ENCODE measurements at places on chromosomes 7 and 10.

DNA sequence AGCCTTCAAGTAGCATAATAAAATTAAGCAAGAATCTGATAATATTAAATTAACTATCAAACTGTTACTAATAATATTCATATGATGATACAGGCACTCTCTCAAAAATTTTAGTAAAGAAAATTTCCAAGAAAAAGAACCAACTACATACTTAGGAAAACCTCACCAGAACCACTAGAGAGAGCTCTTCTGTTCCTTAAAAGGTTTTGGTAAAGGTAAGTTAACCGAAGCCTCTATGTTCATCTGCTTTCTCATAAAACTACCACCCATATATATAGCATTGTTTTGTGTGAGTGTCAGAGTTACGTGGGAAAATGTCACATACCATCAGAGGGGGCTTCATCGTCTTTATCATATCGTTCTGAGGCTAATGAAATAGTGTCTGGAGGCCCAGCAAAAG lies 20.7 kb downstream of the SKAP2 start:
- DNase-seq: no peak

GRCh38 chr10:129767751-129768150 lies 196.3 kb downstream of the EBF3 start:
- no peak for DNase-seq

- DNase-seq: no peak
These were observed 644.8 kb upstream of the FOXK1 start for GRCh38 chr7:4037308-4037707.

DNA sequence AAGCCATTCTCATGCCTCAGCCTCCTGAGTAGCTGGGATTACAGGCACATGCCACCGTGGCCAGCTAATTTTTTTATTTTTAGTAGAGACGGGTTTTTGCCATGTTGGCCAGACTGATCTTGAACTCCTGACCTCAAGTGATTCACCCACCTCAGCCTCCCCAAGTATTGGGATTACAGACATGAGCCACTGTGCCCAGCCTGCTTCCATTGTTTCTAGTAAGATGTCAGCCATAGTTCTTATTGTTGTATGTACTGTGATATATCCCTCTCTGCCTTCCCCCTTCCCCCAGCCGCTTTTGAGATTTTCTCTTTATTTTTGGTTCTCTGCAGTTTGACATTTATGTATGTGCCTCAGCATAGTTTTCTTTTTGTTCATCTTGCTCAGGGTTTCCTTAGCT lies 87.9 kb upstream of the KLF14 start:
- DNase-seq: no peak

GRCh38 chr10:30986053-30986555 lies 45.6 kb downstream of the ZNF438 start:
- no peak for DNase-seq

DNA sequence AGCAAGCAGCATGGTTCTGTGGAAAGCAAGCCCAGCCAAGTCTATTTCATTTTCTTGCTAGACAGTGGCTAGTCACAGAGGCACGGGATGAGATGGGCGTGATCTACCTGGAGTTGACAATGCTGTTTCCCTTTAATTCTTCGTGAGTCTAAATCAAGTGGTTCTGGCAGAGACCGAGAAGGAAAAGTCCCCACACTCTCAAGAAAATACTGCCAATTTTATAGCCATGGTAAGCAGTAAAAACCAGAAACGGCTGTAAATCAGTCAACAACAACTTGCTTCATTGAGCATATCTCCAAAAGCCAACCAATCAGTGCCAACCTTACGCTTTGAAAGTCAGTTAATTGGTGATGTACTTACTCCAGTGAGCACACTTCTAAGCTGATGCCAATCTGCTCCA lies 223.4 kb downstream of the SEC23IP start:
- no peak for DNase-seq

DNA sequence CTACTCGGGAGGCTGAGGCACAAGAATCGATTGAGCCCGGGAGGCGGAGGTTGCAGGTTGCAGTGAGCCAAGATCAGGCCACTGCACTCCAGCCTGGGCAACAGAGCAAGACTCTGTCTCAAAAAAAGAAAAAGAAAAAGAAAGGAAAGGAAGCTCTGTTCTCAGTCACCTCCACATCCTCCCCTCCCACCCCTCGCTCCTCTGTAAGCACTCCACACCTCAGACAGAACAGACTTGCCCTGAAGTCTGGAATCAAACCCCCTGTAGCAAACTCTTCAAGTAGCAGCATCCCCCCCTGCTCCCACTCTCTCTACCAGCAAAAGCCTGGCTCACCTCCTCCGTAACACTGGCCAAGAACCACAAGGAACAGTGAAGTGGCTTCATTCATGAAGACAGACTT lies 66.7 kb downstream of the PARD3 start:
- DNase-seq: no peak

DNA sequence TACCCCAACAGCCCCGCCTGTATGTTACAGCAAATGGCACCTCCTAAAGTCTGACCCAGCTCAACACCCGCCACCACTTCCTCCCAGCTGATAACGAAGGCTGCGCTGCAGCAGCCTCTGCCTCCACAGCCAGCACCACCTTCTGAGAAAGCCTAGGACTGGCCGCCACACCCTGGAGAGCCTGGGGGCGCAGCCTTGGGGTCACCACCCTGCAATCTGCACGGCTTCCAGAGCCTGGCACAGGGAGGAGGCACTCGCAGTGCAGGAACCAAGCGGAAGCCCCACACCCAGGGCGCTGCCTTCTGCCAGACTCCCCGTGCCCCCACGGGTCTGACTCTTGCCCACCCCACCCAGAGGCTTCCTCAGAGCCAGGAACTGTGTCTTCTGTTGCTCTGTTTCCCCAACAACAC lies 112.5 kb downstream of the MAD1L1 start:
- peak; percentile 12 for DNase-seq

DNA sequence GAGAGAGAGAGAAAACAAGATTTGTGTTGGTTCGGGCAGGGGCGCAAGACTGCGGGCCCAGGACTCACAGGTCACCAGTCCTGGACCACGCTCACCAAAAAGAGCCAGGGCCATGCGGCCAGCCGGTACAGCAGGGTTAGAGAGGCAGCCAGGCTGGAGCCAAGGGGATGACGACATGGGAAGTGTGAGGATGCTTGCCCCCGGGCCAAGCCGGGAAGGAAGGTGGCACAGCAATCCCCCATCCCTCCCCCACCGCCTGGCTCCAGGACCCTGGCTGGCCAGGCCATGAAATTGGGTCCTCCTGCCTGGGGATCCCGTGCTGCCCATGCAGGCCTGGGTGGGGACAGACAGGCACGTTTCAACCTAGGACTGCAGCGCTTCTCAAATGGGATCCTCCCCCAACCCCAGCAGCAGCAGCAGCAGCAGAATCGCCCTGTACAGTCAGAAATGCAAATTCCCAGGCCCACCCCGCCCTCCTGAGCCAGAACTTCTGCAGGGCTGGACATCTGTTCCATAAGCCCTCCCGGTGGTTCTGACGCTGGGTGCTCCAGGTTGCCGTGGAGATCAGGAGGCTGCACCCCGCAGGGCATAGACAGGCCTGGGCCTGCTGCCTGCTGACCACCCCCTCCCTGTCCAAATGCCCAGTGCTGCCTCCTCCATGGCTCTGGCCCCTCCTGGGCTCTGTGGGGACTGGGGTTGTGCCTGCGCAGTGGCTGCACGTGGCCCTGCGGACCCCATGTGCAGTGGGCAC lies 35.0 kb downstream of the YKT6 start:
- DNase-seq: no peak

DNA sequence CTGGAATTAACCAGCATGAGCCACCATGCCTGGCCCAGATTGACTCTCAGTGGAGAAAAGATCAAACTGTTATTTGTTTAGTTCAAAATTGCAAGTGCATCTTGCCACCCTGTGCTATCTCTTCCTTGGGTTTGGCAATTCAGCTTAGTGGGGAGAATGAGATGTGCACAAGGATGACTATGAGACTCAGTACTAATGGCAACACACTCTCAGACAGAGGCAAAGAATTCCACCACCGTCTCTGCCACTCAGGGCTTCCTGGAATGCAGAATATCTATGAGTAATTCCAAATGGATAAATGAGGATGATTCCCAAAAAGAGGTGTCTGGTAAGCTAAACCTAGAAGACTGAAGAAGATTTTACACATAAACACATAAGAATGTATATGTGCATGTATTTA lies 525.8 kb downstream of the NRG3 start:
- DNase-seq: no peak

DNA sequence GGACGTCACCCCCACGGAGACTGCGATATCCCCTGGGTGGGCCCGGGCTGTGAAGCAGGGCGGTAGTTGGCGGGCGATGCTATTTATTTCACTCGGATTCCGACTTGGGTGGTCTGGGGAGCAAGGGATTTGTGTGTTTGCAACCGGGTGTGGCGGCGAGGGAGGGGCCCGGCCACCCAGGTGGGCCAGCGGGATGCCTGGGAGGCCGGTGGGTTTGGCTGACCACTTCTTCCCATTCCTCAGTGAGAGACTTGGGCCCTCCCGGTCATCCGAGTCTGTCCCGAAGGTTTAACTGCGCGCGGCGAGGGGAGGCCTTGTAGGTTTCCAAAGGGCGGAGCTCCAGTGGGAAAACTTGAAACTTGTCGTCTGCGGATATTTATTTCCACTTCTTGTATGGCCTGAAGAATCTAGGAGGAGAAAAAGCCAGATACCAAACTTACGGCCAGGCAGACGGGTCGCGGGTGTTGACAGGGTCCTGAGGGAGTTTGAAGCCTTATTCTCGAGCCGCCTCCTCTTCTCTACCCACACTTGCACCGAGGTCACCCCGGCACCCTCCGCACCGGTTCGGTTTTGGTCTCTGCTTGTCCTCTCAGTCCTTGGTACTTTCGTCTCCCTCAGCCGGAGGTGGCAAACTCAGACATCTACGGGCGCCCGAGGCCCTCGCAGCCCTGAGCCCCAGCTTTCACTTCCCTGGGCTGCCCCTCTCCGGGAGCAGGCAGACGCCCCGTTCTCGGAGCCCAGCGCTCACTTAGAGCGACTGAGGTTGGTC lies 17.9 kb downstream of the ZNF316 start:
- DNase-seq: no peak

GRCh38 chr7:128938544-128939074 lies 882 bp downstream of the IRF5 start:
- DNase-seq: no peak

GRCh38 chr7:28605427-28606085 lies 193.2 kb downstream of the CREB5 start:
- DNase-seq: no peak

GRCh38 chr10:533611-534010 lies 155.9 kb downstream of the DIP2C start:
- DNase-seq: no peak

- DNase-seq: no peak
These were observed 43.5 kb upstream of the NKX6-2 start for GRCh38 chr10:132829403-132829802.

GRCh38 chr10:59864141-59864962 lies 42.0 kb downstream of the CCDC6 start:
- no peak for DNase-seq

- no peak for DNase-seq
These were observed 88.5 kb downstream of the ANKRD7 start for GRCh38 chr7:118312966-118313365.

- no peak for DNase-seq
These were observed 75.0 kb downstream of the ELFN1 start for GRCh38 chr7:1745018-1745532.

GRCh38 chr7:26046150-26046549 lies 105.8 kb upstream of the NFE2L3 start:
- no peak for DNase-seq

DNA sequence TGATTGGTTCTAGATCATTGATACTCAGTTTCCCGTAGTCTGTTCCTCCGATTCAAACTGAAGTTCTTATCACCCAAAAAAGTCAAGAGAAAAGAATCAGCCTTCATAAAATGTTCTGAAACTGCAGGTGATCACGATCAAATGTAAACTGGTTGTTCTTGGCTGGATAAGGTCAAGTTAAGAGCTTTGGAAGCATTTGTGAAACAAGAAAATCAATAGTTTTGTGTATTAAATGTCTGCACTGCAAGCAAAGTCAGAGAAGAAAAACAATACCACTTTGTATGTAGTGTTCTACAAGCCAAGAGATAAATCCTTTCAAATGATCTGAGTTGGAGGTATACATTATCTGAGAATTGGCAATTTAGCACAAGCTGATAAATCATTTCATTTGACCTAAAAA lies 710.3 kb downstream of the SORCS1 start:
- no peak for DNase-seq

DNA sequence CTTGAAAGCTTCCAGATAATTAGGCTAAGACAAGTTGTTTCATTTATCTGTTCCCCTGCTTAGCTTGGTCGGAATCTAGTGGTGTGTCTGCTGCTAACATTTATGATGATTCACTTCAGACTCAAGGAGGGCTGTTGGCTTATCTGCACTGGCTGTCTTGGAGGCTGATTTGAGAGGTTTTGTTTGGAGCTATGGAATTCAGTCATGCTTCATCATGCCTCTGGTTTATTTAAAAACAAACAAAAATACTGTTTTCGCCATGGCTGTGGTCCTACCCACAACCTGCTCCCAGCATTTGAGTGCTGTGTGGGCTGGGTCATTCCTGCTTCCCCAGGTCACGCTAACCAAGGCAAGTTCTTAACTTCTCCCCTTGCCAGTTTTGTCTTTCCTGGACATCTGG lies 11.7 kb upstream of the ARPC1B start:
- DNase-seq: no peak

DNA sequence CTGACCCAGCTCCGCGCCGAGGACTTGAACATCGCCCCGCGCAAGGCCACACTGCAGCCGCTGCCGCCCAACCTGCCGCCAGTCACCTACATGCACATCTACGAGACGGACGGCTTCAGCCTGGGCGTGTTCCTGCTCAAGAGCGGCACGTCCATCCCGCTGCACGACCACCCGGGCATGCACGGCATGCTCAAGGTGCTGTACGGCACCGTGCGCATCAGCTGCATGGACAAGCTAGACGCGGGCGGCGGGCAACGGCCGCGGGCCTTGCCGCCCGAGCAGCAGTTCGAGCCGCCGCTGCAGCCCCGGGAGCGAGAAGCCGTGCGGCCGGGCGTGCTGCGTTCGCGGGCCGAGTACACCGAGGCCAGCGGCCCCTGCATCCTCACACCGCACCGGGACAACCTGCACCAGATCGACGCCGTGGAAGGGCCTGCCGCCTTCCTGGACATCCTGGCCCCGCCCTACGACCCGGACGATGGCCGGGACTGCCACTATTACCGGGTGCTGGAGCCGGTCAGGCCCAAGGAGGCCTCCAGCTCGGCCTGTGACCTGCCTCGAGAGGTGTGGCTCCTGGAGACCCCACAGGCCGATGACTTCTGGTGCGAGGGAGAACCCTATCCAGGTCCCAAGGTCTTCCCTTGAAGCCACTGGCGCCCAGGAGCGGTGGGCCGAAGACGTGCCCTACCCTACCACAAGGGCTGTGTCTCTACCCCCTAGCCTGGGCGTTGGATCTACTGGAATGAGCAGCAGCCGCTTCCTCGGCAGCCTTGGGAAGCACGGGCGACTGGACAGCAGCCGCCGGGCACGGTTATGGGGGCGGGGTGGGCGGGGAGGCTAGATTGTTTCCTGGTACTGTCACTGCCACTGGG lies 945 bp downstream of the ADO start:
- no peak for DNase-seq

All from stimulated activated CD4-positive, alpha-beta T cell treated with anti-CD3 and anti-CD28 coated beads, TNF-alpha, amount 100 ng/mL, for 4 hours (primary cell).